Activated T-cell treated with anti-CD3 and anti-CD28 coated beads, Interleukin-2, amount 50 U/mL, for 72 hours (primary cell): ENCODE measurements at places on chromosomes 3 and 15. TPM values are rescaled to one million over a fixed set of nuclear protein-coding genes. Genes with fewer than 3 reads are reported as not detected.

Gene CCDC54
- not detected for total RNA-seq

Gene GRK7
- total RNA-seq = not detected

Gene VPS18
- 12.1 TPM for total RNA-seq

Gene TMIE
- total RNA-seq = 1.5 TPM

GRCh38 chr3:111392894-111393398, 149.1 kb upstream of the CD96 start:
- peaks cover 11% of the 10 kb centered on the region for H3K4me1 ChIP-seq
- H3K4me3 ChIP-seq = no peak overlapping the region
- no peaks in the 10 kb centered on the region for H3K27me3 ChIP-seq
- peak overlapping the region; percentile 25 for H3K27ac ChIP-seq
- peaks cover 8% of the 10 kb centered on the region for H3K36me3 ChIP-seq
- peak; percentile 8 for DNase-seq

DNA sequence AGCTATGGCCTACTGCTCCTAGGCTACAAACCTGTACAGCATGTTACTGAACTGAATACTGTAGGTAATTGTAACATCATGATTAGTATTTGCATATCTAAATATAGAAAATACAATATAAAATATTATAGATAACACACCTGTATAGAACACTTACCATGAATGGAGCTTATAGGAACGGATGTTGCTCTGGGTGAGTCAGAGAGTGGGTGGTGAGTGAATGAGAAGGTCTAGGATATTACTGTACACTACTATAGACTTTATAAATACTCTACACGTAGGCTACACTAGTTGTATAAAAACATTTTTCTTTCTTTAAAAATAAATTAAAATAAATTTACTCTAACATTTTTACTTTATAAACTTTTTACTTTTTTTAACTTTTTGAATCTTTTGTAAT, 224.0 kb upstream of the CBLB start:
- H3K36me3 ChIP-seq = peaks cover 4% of the 10 kb centered on the region
- no peak overlapping the region for H3K4me3 ChIP-seq
- H3K27me3 ChIP-seq = no peaks in the 10 kb centered on the region
- DNase-seq = no peak
- H3K27ac ChIP-seq = no peak overlapping the region

GRCh38 chr15:73887481-73887880, 14.1 kb downstream of the TBC1D21 start:
- H3K4me3 ChIP-seq = no peak overlapping the region
- H3K4me1 ChIP-seq = no peaks in the 10 kb centered on the region
- H3K27me3 ChIP-seq = peaks cover 6% of the 10 kb centered on the region
- DNase-seq = no peak

DNA sequence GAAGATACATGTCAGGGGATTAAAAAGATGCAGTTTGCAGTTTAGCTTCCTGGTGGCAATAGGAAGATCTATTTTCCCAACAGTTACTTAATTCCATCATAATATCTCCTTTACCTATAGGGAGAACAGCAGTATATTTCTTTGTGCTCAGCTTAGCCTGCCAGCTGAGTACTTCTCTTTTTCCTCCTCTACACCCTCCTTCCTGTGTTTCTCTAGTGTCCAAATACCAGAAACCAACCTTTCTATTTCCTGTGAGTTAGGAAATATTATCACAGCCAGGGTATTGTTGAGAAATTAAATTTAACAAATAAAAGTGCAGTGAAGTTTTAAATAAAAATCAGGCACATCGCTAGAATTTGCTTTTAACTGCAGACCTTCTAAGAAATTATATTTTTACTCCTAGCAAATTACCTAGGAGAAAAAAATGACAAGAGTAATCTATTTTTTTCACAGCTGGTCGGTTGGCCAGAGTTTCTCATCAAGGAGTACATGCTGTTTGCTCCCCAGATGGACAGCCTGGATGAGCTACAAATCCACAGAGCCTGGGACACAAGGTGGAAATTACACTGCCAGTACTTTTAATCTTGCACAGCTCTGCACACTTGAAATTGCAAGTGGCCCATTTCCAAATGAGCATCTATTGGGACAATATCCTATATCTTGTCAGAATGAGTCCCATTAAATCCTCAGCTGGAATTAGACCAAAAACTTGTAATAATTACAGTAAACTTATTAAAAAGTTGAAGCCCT, 185.2 kb upstream of the CFAP20DC start:
- H3K27me3 ChIP-seq = peaks cover 10% of the 10 kb centered on the region
- H3K27ac ChIP-seq = no peak overlapping the region
- H3K4me3 ChIP-seq = peak overlapping the region; percentile 45
- H3K36me3 ChIP-seq = peaks cover 7% of the 10 kb centered on the region
- no peak for DNase-seq

DNA sequence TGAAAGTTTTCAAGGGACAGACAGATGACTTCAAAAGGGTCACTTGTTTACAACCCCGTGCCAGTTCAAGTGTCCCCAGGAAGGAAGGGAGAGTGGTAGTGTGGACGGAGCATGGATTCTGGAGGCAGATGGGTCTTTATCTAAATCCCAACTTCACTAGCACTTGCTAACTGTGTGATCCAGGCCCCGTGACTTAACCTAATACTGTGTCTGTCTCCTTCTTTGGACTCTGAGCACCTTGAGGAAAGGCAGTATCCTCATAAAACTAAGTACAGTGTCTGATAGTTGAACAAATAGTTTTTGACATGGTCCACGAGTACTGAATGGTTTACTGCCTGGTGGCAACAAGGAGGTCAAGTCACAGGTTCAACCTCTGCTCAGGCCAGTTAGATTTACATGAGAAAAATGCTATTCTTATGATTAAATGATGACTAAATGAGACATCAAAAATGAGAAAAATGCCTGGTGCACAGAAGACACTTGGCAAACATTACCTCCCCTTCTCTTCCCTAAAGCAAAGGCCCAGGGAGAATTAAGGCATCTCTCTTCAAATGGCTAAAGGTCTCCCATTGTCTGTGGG, 48.9 kb downstream of the ABCC5 start:
- no peak for DNase-seq
- H3K4me1 ChIP-seq = no peaks in the 10 kb centered on the region
- no peak overlapping the region for H3K4me3 ChIP-seq
- H3K27me3 ChIP-seq = no peaks in the 10 kb centered on the region

DNA sequence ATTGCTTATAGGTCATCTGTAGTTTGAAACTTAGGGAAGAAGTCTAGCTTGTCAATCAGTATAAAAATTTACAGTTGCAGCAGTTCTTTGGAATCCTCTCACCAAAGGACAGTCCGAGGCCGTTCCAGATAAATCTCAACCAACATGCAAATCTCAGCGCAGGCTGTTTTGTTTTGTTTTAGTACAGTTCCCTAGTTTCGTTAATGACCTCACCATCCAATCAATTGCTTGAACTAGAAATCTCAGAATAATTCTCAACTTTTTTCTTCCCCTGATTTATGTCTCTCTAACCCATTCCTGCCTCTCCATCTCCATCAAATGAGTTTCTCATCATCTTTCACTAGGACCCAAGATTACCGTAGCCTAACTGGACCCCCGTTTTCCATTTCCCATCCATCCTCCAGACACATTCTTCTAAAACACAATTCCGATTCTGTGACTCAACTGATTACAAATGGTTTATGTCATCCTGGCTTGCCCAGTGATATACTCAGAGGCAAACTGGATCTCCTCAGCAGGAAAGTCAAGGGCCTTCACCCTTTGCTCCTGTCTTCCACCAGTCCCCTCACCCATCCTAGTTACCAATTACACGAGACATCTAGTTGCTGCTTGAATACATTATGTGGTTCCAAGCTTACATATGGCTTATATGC, 1.3 kb downstream of the SMCO1 start:
- peaks cover 7% of the 10 kb centered on the region for H3K27me3 ChIP-seq
- no peak for DNase-seq
- H3K4me1 ChIP-seq = no peaks in the 10 kb centered on the region

DNA sequence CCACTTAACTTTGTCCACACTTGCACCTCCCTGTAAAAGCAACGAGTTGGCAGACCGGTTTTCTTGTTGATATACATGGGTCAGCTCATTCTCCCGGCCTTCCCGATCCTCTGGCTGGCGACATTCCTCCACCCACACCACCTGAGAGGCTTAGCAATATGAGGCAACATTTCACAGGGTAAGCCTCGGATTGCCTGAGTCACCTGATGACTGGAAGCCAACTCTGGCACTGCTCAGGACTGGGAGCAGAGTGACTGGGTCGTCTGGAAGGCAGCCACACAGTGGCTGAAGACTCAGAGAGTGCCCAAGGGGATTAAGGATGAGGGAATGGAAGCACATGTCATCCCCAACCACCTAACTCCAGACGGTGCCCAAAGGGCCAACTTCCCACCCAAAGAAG, 9.8 kb downstream of the HOMER2 start:
- H3K4me3 ChIP-seq = no peak overlapping the region
- no peak for DNase-seq
- H3K27ac ChIP-seq = no peak overlapping the region
- H3K36me3 ChIP-seq = no peaks in the 10 kb centered on the region
- peaks cover 38% of the 10 kb centered on the region for H3K27me3 ChIP-seq

- no peak overlapping the region for H3K27ac ChIP-seq
- H3K4me1 ChIP-seq = peaks cover 27% of the 10 kb centered on the region
- H3K27me3 ChIP-seq = peaks cover 6% of the 10 kb centered on the region
- no peaks in the 10 kb centered on the region for H3K36me3 ChIP-seq
These were observed 48.6 kb upstream of the C15orf39 start for GRCh38 chr15:75153087-75153486.
